Stimulated activated CD4-positive, alpha-beta T cell treated with anti-CD3 and anti-CD28 coated beads, Interleukin-4, amount 100 ng/mL, for 4 hours (primary cell): ENCODE measurements at places on chromosomes 6 and 20.

DNA sequence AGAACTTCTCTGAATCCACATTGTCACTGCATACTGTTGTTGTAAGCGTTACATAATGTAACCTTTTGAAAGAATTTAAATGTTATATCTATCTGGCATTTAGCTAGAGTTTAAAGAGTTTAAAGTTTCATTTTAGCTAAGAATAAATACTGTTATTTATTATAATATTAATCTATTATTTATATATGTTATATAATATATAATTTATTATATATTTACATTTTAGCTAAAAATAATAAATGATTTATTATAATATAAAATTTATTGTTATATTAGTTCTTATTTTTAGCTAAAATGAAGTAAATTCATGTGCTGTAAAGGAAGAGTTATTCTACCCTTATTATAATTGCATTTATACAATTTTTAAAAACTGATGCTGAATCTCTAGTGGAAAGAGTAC is 255.4 kb upstream of the QKI start:
- DNase-seq: no peak

GRCh38 chr6:46103441-46104115 is 26.2 kb upstream of the ENPP4 start:
- no peak for DNase-seq

DNA sequence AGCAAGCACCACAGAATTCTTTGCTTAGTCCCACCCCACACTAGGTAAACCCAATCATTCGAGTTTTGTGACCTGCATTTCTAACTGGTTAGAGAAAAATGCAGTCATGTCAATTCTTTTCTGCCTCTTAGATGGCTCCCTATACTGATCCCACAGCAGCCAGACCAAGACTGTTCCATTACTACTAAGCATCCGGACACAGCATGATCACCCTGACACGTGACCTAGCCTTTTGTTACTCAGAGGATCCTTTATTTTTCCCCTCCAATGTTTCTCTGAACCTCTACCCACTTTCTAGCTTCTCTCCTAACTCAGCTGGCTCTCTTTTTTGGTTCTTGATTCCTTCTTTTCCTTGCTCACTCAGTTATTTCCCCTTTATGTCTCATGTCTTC is 87.9 kb downstream of the PDE10A start:
- DNase-seq: no peak

- no peak for DNase-seq
Measured at GRCh38 chr6:170257376-170257775, 33.5 kb downstream of the DLL1 start.

GRCh38 chr6:137661601-137662000 is 167.4 kb upstream of the OLIG3 start:
- peak; percentile 60 for DNase-seq

GRCh38 chr20:59087829-59088433 is 45.3 kb upstream of the PRELID3B start:
- peak; percentile 73 for DNase-seq

DNA sequence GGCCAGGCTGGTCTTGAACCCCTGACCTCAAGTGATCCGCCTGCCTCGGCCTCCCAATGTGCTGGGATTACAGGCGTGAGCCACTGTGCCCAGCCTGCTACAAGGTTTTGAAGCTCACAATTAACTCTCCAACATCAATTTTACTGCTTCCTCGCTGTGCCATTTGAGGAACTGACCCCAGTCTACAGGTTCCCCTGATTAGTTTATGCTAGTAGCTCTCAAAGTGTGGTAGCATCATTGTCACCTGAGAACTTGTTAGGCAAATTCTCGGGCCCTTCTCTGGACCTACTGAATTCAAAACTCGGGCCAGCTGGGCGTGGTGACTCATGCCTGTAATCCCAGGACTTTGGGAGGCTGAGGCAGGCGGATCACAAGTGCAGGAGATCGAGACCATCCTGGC is 49.4 kb downstream of the MCUR1 start:
- DNase-seq: no peak

- no peak for DNase-seq
Measured at GRCh38 chr20:21623781-21624094, 81.7 kb upstream of the PAX1 start.

DNA sequence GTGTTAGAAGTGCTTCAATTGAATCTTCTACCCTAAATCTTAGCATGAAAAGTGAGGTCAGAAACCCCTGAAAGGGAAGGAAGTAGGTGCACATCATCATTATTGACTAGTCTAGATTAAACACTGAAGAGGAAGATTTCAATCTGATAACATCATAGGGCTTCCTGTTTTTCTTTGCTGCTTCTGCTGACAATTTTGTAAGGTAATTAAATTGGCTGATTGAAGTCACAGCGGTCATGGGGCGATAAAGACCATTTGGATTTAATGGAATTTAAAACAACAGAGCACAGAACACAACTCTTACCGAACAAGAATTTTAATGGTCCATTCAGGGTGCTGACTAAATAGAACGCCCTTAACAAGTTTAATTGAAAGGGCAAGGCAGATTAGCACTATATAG is 11.3 kb downstream of the GRIK2 start:
- DNase-seq: no peak

GRCh38 chr20:11117808-11118528 is 444.2 kb upstream of the JAG1 start:
- no peak for DNase-seq

- DNase-seq: no peak
Measured at GRCh38 chr6:11011787-11012234, 32.3 kb downstream of the ELOVL2 start.
